Activated CD4-positive, alpha-beta T cell treated with anti-CD3 and anti-CD28 coated beads for 36 hours (primary cell): ENCODE measurements at places on chromosomes 7 and 10.
A peak's percentile ranks its signal among the peaks of the same experiment; 100 is the strongest.

- H3K4me3 ChIP-seq = peak overlapping the region; percentile 28
- no peaks in the 10 kb centered on the region for H3K27me3 ChIP-seq
- peak overlapping the region; percentile 38 for H3K27ac ChIP-seq
- H3K36me3 ChIP-seq = peaks cover 3% of the 10 kb centered on the region
Observed at GRCh38 chr10:29648114-29648982, 13.6 kb upstream of the SVIL start.

- H3K4me1 ChIP-seq = no peaks in the 10 kb centered on the region
- no peak overlapping the region for H3K27ac ChIP-seq
- no peak overlapping the region for H3K4me3 ChIP-seq
- H3K27me3 ChIP-seq = no peaks in the 10 kb centered on the region
- H3K36me3 ChIP-seq = no peaks in the 10 kb centered on the region
- DNase-seq = no peak
Observed at GRCh38 chr10:108180878-108181277, 1016.4 kb upstream of the SORCS1 start.

DNA sequence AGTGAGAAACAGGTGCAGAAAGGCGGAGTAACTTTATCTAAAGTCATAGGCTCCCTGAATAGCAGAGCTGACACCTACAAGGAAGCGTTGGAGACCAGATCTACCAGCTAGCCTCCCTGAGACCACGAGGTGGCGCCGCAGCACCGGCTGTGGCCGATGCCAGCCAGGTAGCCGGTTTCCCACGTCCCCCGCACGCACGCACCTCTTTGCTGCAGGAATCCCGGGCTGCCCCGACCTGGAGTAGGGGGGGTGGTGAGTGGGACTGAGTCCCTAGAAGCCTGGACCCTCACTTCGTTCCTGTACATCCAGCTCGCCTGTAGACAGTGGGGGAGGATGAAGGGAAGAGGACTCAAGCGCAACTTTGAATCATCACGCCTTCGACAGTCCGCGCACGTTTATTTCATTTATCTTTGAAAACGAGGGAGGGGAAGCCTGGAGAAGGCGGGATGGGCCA is 3.7 kb downstream of the ELOVL3 start:
- peaks cover 27% of the 10 kb centered on the region for H3K4me1 ChIP-seq
- peak; percentile 94 for DNase-seq
- H3K4me3 ChIP-seq = peak overlapping the region; percentile 63
- H3K36me3 ChIP-seq = no peaks in the 10 kb centered on the region

GRCh38 chr7:108086962-108087361 is 43.2 kb downstream of the LAMB4 start:
- H3K4me3 ChIP-seq = no peak overlapping the region
- no peaks in the 10 kb centered on the region for H3K27me3 ChIP-seq
- no peak for DNase-seq
- H3K4me1 ChIP-seq = no peaks in the 10 kb centered on the region

- peaks cover 1% of the 10 kb centered on the region for H3K27me3 ChIP-seq
- H3K36me3 ChIP-seq = no peaks in the 10 kb centered on the region
- H3K27ac ChIP-seq = no peak overlapping the region
- no peak for DNase-seq
Observed at GRCh38 chr10:128869101-128869749, 597.8 kb upstream of the MGMT start.

GRCh38 chr7:117251687-117252086 is 71.2 kb downstream of the WNT2 start:
- H3K27me3 ChIP-seq = peaks cover 6% of the 10 kb centered on the region
- no peaks in the 10 kb centered on the region for H3K4me1 ChIP-seq
- no peak overlapping the region for H3K4me3 ChIP-seq
- no peaks in the 10 kb centered on the region for H3K36me3 ChIP-seq
- no peak overlapping the region for H3K27ac ChIP-seq
- DNase-seq = no peak

- no peak overlapping the region for H3K27ac ChIP-seq
- DNase-seq = no peak
- H3K4me1 ChIP-seq = peaks cover 7% of the 10 kb centered on the region
- no peaks in the 10 kb centered on the region for H3K27me3 ChIP-seq
Observed at GRCh38 chr7:110804501-110804900, 286.4 kb upstream of the LRRN3 start.

- no peaks in the 10 kb centered on the region for H3K4me1 ChIP-seq
- H3K4me3 ChIP-seq = no peak overlapping the region
- peaks cover 1% of the 10 kb centered on the region for H3K27me3 ChIP-seq
- DNase-seq = no peak
- no peak overlapping the region for H3K27ac ChIP-seq
Observed at GRCh38 chr10:131698232-131698631, 202.6 kb upstream of the PPP2R2D start.

DNA sequence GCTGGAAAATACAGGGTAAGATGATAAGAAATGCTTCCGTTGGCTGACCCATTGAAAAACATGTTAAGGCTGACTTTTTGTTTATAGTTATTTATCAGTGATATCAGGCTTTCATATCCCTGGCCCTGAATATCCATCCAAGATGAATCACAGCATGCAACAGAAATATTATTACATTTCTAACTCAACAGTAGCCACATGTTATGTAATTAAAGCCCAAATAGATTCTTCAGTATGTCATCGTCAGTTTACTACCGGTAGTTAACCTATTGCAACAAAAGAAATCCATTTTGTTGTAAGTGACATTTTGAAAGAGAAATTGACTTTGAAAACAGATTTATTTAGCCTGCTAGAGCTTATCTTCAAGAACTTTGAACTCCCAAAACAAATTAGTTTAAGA is 354.1 kb upstream of the CELF2 start:
- no peaks in the 10 kb centered on the region for H3K36me3 ChIP-seq
- no peak overlapping the region for H3K27ac ChIP-seq
- no peaks in the 10 kb centered on the region for H3K4me1 ChIP-seq

DNA sequence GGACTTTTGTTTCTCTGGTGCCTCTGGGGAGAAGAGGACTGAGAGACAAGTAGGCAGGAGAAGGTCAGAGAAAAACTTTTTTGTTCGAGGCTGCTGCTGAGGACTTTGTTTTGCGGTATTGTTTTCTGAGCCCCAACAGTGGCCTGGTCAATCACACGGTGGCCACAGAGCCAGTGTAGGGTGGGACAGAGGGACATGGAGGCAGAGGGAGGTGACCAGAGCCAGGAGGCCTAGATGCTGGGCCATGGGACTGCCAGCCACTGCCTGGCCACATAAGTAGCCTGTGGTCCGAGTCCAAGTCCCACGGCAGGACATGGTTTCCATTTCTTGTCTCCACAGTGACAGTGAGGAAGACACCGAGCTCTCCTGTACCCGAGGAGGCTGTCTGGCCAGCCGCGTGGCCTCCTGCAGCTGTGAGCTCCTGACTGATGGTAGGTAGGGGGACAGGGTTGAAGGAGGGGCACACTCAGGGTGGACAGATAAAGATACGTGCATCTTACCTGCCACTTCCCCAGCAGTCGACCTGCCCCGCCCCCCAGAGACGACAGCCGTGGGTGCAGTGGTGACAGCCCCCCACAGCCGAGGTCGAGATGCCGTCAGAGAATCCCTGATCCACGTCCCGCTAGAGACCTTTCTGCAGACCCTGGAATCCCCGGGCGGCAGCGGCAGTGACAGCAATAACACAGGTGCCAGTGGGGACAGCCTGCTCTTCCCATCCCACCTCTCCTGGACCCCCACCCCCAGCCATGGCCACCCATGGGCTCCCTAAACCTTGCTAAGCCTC is 27.5 kb downstream of the SH2B2 start:
- H3K27ac ChIP-seq = no peak overlapping the region
- DNase-seq = no peak
- H3K4me3 ChIP-seq = no peak overlapping the region

- H3K4me1 ChIP-seq = peaks cover 80% of the 10 kb centered on the region
- DNase-seq = no peak
- H3K36me3 ChIP-seq = peaks cover 48% of the 10 kb centered on the region
- peak overlapping the region; percentile 2 for H3K4me3 ChIP-seq
Observed at GRCh38 chr10:26445411-26446031, 7.4 kb downstream of the APBB1IP start.

GRCh38 chr7:131859147-131859821 is 302.9 kb upstream of the PODXL start:
- H3K27me3 ChIP-seq = peaks cover 9% of the 10 kb centered on the region
- peak; percentile 69 for DNase-seq
- no peak overlapping the region for H3K4me3 ChIP-seq
- no peaks in the 10 kb centered on the region for H3K36me3 ChIP-seq

DNA sequence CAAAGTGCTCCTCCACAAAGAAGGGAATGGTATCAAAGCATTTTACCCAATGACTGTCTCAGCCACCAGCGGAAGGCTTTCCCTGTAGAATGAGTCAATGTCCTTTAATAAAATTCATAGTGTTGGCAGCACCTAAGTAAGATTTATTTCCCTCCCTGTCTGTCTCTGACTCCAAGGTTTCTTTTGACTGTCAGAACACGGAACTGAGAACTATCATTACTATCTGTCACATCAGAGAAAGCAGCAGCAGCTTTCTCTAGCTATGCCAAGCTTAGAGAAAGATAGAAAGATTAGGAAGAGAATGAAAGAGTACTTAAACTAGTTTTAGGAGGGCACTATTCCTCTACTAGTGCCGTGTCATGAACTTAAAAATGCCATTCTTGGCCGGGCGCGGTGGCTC is 400.1 kb downstream of the SORCS1 start:
- no peaks in the 10 kb centered on the region for H3K4me1 ChIP-seq
- H3K27me3 ChIP-seq = no peaks in the 10 kb centered on the region
- H3K4me3 ChIP-seq = no peak overlapping the region
- no peaks in the 10 kb centered on the region for H3K36me3 ChIP-seq
